ENCODE measurements at places on chromosomes 3 and 15.

DNA sequence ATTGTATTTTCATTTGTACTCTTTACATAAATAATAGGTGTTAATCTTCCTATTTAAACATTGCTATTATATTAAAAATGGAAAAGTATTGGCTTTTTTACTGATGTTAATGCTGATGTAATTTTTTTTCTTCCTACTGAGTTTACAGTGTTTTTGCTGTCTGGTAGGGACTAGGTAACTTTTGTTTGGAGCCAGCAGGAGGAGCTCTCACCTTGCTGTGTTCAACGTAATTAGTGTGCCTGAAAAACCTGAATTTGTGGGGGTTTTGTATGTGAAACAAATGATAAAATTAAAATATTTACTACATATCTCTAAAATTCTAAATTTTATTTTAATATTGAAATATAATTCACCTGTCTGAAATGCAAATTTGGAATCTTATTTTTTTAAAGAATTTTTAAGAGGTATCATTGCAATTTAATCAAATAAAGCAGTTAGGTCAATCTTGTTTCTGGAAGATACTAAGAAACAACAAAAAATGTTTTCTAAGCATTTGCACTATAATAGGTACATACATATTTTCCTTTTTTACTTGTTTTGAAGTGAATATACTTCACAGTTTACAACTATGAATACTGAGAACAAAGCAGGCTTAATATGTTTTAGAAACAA is 48.8 kb downstream of the EPHA6 start:
- no peak for DNase-seq

GRCh38 chr3:6172871-6173642 is 687.9 kb upstream of the GRM7 start:
- DNase-seq: no peak

- no peak for DNase-seq
These were observed 61.1 kb upstream of the UNC13C start for GRCh38 chr15:53917109-53917508.

DNA sequence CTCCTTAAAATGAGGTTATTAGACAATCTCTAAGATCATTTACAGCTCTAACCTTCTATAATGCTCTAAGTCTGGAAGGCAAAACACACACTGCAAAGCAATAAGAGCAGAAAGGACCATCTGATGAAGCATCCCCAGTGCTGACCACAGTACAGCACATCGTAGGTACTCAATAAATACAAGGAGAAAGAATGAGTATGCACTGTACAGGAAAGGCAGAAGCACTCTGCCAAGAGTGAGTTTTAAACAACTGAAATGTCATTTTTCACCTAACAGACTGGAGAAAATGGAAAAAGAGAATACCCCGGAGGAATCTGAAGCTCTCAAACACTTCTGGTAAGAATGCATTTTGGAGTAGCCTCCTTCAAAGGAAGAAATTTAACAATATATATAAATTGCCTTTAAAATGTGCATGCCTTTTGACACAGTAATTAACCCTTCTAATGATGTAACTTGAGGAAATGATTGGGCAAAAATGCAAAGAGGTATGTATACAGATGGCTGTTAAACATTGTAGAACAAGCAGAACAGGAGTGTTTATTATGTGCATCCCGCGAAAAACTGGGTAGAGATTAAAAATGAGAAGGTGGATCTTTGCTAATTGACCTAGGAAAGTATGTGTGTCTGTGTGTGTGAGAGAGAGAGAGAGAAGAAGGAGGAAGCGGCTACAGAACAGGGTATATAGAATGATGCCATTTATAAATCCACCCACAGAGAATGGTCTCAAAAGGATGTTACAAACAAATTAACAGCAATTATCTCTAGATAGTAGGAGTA is 8.0 kb upstream of the OXTR start:
- DNase-seq: no peak

DNA sequence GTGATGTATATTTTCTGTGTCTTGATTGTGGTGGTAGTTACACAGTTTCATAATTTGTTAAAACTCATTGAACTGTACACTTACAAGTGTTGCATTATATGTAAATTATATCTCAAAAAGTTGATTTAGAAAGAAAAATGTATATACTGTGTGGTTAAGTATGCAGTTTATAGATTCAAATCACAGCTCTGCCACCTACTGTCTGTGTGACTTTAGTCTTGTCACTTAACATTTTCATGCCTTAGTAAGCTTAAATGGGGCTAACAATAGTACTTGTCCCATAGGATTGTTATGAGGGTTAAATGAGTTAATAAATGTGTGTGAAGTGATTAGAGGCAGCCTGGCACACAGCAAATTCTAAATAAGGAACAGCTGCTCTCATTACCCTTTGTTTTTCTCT is 120.9 kb upstream of the P2RY1 start:
- DNase-seq: no peak

DNA sequence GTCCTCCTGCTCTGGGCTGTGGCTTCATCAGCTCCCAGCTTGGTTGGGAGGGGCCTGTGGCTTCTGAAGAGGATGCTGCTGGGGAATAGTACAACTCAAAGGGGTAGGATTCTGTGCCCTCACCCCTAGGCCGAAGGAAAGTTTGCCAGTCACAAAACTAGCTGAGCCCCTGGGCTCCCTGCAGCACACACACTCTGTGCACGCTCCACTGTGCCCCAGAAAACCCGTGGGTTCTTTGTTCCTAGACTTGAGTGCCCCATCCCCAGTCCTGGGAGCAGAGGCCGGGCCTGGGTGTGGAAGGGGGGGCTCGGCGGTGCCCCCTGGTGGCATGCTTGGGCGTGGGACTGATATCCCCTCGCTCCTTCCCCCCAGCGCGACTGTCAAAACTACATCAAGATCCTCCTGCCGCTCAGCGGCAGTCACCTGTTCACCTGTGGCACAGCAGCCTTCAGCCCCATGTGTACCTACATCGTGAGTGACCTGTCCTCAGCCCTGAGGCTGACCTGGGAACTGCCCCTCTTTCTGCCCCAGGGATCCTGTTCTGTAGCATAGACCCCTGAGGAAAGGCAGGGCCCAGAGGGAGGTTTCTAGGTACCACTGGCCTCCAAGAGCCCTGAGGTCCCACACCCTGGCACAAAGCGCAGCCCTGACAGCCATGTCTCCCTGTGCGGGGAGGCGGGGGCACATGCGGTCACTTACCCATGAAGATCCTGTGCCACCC is 14.2 kb downstream of the CIB1 start:
- DNase-seq: peak; percentile 40

GRCh38 chr3:8457039-8457438 is 44.6 kb upstream of the LMCD1 start:
- DNase-seq: no peak

GRCh38 chr3:81214631-81215030 is 546.8 kb downstream of the GBE1 start:
- DNase-seq: no peak

DNA sequence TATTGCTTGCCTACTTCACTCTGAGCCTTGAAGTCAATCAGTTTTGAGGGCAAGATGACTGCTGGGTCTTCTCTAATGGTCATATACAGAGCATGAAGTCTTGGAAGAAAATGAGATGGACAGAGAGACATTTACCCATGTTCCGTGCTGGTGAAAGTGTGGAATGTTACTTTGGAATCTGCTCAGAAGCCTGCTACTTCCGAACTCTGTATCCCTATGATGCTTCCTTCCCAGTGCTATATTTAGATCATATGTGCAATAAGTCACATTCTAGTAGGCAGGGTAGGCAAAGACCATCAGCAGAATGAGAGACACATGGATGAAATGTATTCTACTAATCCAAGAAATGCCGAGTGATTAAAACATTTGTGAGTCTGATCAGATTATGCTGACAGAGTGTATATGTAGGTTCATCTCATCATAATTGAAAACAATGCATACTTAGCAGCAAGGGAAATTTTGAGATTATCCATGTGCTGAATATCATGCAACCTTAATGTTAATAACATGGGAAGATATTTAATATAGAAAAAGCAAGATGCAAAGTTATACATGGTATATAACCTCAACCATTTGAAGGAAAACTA is 60.5 kb downstream of the RAB7A start:
- no peak for DNase-seq

DNA sequence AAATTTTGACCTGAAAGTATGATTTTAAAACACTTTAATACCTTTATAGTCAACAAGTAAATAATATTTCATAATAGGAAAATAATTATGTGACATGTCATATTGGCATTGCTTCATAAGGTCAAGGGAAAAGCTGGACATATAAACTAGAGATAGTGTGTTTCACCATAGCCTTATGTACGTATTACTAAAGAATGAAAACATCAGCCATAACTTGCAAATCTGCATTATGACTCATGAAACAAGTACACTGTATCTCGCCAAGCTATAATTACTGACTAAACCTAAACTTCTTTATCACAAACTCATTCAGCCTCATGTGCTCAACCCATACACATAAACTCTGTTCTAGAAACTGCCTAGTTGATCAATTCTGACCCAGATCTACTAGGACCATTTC is 950.1 kb downstream of the FHIT start:
- DNase-seq: no peak

DNA sequence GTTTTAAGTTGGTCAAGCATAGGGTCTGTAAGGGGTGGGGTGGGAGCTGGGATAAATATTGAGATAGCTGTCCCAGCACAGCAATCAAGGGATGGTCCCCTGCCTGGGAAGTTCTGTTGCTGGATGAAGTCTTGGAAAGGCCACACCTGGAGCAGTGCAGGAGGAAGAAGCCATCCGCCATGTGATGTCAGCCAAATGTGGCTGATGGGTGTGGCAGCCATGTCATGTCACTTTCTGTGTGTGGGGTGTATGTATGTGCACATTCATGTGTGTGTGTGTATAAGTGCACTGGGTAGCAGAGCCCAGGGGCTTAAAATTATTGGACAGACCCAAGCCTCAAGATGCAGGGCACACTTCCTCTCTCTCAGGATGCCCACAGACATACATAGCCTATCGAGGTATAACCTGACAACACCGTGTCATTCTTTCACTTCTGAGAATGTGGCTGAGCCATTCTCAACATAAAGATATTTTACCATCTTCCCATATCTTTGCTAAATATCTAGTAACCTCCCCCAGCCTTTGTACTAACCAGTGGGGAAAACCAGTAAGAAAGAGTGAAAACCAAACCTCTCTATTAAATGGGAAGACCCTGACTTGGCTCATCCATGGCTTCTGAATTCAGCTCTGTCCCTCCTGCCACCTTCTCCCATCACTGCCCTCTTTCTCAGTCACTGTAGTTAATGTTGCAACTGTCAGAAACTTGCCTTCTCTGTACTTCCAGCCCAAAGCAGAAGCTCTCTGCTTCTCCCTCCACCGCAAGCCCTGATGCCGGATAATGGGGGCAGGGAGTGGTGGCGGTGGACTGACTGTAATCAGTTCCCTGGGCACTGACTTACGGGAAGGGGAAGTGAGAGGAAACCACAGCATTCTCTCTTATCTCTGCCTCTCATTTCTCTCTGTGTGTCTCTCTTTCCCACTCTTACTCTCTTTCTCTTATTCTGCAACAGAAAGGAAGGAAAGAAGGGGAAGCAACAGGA is 11.2 kb downstream of the TNFSF10 start:
- DNase-seq: peak; percentile 46

GRCh38 chr15:89501646-89502045 is 5.3 kb upstream of the RHCG start:
- DNase-seq: no peak

GRCh38 chr3:71662568-71662967 is 62.6 kb downstream of the EIF4E3 start:
- no peak for DNase-seq

- DNase-seq: no peak
These were observed 9.7 kb upstream of the CALML4 start for GRCh38 chr15:68214838-68215254.

DNA sequence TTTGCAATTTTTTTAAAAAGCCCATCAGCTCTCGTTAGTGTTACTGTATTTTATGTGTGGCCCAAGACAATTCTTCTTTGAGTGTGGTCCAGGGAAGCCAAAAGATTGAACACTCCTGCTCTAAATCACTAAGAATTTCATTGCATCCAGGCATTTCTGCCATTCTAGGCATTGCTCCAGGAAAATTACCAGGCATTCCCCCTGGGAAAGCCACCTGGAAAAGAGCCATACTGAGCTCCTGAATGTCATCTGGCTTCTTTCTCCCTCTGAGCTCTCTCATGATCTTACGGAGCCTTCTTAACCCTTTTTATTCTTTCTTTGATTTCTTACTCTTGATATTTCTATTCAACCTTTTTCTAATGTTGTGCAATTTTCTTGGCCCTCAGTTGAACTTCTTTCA is 202.2 kb downstream of the DOCK3 start:
- DNase-seq: no peak

DNA sequence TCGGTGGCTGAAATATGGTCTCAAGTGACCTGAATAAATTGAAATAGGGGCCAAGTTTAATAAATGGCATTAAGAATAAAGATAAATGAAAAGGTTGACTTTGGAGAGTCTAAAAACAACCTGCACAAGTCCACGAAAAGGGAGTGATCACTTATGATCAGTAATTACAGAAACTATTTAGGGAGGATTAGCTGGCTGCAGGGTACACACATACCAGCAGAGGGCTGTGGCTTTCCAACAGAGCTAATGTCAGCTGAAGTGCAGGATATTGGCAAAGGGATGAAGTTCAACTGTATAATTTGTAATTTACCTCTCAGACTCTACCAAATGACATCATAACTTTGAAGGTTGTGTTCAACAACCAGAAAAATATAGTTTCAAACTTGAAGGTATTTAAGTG is 86.8 kb downstream of the SYNPR start:
- DNase-seq: no peak

- no peak for DNase-seq
These were observed 47.4 kb downstream of the APH1B start for GRCh38 chr15:63324770-63325169.
